ENCODE measurements at places on chromosomes 1 and 21. TPM values are rescaled to one million over a fixed set of nuclear protein-coding genes. Genes with fewer than 3 reads are reported as not detected.
A peak's percentile ranks its signal among the peaks of the same experiment; 100 is the strongest.

DNA sequence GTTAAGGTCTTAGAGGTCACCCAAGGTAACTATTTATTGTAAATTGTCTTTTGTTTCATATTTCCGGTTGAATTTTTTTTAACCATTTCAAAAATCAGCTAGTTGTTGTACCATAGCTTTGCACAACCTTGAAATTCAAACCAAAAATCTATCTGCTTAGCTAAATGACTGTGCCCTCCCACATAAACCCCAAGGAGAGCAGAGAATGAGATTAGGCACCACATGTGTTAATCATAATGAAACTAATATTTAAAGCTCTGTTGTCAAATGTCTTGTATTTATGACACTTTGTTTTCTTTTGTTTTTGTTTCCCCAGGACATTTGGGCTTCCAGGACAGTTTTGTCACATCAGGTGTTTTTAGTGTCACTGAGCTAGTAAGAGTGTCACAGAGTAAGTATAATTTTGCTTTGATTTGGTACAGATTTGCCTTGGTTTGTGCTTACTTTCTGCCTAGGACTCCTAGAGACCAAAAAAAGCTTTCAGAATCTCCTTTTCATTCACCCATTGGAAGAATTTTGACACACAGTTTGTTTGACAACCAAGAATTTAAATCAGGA is 249.9 kb downstream of the NFIA start:
- no peak overlapping the region for H3K4me3 ChIP-seq
- H3K27me3 ChIP-seq = no peaks in the 10 kb centered on the region
- DNase-seq = no peak

The CCDC17 gene
- 1.9 TPM for total RNA-seq

The ANKRD65 gene
- total RNA-seq = 2.2 TPM

DNA sequence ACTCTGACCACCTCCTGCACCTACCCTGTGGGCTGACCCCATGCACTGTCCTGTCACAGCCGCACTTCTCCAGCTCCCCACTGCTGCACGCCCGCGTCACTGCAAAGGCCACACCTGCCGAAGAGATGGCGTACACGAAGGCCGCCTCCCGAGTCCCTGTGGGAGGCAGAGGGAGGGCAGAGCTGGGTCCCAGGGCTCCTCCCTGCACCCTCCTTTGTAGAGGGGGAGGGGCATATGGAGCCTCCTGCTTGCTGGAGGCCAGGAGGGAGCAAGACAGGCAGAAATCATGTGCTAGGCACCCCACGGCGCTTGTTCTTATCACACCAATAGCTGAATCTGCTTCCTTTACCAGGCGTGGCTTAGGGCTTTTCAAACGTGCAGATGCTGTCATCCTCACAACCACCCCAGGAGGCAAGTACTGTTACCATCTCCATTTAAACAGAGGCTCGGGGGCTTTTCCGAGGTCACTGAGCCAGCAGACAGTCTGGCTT is 21.4 kb downstream of the WNT4 start:
- H3K4me1 ChIP-seq = no peaks in the 10 kb centered on the region
- no peak for DNase-seq
- H3K36me3 ChIP-seq = no peaks in the 10 kb centered on the region
- no peak overlapping the region for H3K4me3 ChIP-seq
- H3K27ac ChIP-seq = no peak overlapping the region

DNA sequence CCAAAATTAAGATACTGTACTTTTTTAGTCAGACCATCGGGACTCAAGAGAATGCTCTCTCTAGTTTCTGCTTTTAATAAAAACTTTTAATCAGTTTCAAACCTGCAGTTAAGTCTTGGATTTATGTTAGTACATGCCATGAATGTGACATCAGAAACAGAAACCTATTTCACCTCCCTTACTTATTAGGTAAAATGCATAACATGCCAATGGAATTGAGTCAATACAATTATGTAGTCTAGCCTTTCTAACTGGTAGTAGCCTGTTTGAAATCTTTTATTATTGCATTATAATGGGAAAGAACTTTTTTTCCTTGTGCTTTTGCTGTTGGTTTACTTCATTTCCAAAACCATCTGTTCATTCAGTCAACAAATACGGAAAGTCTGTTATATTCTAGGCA is 4.8 kb downstream of the PHACTR4 start:
- no peak for DNase-seq
- no peak overlapping the region for H3K27ac ChIP-seq
- no peaks in the 10 kb centered on the region for H3K4me1 ChIP-seq
- no peaks in the 10 kb centered on the region for H3K27me3 ChIP-seq
- H3K36me3 ChIP-seq = peaks cover 4% of the 10 kb centered on the region

DNA sequence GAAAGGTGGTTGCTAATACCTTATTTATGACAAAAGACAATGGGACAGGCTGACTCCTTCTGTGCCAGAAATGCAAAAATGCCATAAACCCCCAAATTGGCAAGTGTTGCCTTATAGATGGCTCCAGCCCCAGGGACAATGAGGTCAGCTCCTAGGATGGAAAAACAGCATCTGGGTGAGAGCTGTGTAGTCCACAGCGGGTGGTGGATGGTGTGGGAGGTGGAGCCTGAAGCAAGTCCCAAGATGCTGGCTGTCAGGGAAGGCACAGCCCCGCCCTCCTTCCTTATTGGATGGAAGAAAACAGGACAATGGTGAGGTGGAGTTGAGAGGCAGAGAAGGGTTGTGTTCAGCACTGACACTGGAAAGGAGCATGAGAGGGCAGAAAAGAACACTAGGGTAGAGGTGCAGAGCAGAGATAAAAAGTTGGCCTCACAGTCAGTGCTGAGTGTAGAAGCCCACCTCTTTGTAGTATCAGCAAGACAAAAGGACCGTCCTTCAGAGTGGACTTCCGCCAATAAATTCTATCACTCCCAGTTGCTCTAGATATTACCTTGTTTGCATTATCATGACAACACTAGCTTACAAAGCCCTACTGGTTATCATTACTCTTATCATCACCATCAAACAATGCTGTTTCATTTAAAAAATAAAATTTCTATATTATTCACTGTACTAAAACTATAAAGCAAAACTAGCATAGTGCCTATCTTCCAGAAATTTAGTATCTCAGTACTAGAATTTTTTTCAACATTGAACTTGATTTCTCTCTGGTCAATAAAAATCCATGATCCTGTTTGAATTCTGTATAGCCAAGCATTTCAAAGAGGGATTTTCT is 3.7 kb upstream of the SDE2 start:
- no peak overlapping the region for H3K4me3 ChIP-seq
- H3K36me3 ChIP-seq = no peaks in the 10 kb centered on the region
- H3K27ac ChIP-seq = no peak overlapping the region
- H3K4me1 ChIP-seq = peaks cover 7% of the 10 kb centered on the region

The ARHGEF19 gene
- total RNA-seq = 56.4 TPM

The SETD4 gene
- total RNA-seq = 46.6 TPM

DNA sequence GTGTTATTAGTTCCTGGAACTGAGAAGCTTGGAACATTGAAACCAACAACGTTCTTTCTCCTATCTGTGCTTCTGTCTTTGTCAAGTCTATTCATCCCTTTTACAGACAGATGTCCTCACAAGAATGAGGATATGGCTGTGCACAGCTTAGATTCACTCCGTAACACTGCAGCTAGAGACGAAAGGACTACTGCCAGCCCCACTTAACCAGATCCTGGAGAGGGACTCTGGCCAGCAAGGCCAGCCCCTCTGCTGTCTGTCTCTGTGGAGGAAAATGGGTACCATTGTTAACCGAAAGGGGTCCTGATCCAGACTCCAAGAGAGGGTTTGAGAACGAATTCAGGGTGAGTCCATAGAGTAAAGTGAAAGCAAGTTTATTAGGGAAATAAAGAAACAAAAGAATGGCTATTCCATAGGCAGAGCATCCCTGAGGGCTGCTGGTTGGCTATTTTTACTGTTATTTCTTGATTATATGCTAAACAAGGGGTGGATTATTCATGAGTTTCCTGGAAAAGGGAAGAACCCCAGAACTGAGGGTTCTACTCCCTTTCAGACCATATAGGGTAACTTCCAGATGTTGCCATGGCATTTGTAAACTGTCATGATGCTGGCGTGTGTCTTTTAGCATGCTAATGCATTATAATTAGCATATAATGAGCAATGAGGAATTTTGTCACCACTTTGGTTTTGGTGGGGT is 17.4 kb upstream of the USP24 start:
- H3K4me1 ChIP-seq = no peaks in the 10 kb centered on the region
- H3K4me3 ChIP-seq = no peak overlapping the region
- DNase-seq = no peak
- no peaks in the 10 kb centered on the region for H3K27me3 ChIP-seq
- no peak overlapping the region for H3K27ac ChIP-seq
- H3K36me3 ChIP-seq = no peaks in the 10 kb centered on the region

DNA sequence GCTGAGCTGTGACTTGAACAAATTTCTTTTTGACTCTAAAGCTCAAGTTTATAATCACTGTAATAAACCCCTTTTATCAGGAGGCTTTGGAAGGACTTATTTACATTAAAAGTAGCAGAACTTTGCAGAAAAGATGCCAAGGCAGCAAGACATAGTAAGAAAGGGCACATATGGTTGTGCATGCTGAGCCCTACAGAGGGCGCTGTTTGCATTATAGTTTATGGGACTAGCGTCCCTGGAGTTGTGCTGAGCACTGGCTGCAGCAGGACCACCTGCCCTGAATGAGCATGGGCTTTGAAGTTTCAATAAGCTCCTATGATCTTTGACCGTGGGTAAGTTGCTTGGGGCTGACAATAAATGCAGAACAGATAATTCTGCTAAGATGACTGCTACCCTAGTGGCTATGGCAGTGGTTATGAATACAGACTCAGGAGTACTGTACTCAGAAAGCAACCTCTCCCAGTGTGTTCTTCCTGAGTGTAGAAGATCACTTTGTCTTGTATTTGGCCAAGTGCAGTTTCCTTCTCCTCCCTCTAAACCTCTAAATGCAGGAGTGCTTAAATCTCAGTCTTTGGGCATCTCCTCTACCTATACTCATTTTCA is 45.4 kb upstream of the USP1 start:
- no peaks in the 10 kb centered on the region for H3K4me1 ChIP-seq
- no peaks in the 10 kb centered on the region for H3K27me3 ChIP-seq
- H3K4me3 ChIP-seq = no peak overlapping the region
- peak; percentile 82 for DNase-seq
- H3K27ac ChIP-seq = no peak overlapping the region

The OLIG2 gene
- total RNA-seq = not detected

- no peaks in the 10 kb centered on the region for H3K27me3 ChIP-seq
- H3K4me1 ChIP-seq = no peaks in the 10 kb centered on the region
- H3K4me3 ChIP-seq = no peak overlapping the region
- no peak overlapping the region for H3K27ac ChIP-seq
- no peaks in the 10 kb centered on the region for H3K36me3 ChIP-seq
Observed at GRCh38 chr1:186474208-186474607, 13.3 kb upstream of the PDC start.

DNA sequence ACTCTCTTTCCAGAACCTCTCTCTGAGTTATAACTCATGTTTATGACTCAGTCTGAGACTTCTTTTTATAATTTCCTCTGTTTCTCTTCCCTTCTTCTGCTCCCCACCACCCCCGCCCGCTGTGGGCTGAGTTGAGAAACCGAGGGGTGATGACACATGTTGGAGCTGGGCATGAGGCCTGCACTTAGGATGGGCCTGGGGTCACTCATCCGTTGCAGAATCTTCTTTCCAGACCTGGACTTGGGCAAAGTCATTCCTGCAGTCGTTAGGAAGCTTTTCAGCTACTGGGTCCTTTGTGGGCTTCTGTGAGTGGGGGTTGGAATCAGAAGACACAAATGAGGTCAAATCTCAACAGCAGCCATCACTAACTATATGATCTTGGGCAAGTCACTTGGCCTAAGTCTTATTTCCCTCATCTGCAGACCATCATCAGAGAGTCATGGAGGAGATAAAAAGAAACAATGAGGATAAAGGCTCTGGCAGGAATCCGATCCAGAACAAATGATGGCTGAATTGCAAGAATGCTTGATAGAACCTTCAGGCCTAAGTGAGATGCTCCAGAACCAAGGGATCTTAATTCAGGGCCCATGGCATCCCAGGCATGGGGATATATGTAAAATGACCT is 53.4 kb downstream of the RPS6KA1 start:
- H3K4me3 ChIP-seq = no peak overlapping the region
- no peaks in the 10 kb centered on the region for H3K4me1 ChIP-seq
- H3K27me3 ChIP-seq = no peaks in the 10 kb centered on the region
- no peak overlapping the region for H3K27ac ChIP-seq
- H3K36me3 ChIP-seq = no peaks in the 10 kb centered on the region
- no peak for DNase-seq

The LCE1A gene
- not detected for total RNA-seq

- H3K4me1 ChIP-seq = no peaks in the 10 kb centered on the region
- no peaks in the 10 kb centered on the region for H3K27me3 ChIP-seq
Observed at GRCh38 chr1:237507005-237507404, 383.7 kb downstream of the ZP4 start.

Measured in H1 (cell line).